ENCODE measurements at places on chromosomes 5 and 9.
A peak's percentile ranks its signal among the peaks of the same experiment; 100 is the strongest.

DNA sequence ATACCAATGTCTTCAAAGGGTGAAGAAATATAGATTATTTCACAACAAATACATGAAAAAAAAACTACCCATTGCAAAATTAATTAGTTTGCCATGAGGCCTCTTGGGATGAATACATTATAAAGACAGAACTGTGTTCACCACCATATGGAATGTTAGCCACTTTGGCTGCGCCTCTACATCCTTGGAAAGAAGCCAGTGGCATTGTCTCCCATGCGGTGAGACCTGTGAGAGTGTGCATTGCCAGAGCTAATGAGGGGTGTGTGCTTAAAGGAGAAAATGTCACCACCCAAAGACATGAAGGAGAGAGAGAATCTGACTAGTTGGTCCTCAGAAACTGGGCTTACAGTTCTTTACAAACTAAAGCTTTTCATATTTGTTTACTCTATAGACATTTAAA lies 110.6 kb downstream of the PLPPR1 start:
- no peak for DNase-seq

- no peak for DNase-seq
Measured at GRCh38 chr5:31049936-31050704, 143.4 kb upstream of the CDH6 start.

- no peak for DNase-seq
Measured at GRCh38 chr5:10009802-10010201, 239.9 kb downstream of the ATPSCKMT start.

- no peak for DNase-seq
Measured at GRCh38 chr5:150595466-150596031, 44.9 kb upstream of the SYNPO start.

DNA sequence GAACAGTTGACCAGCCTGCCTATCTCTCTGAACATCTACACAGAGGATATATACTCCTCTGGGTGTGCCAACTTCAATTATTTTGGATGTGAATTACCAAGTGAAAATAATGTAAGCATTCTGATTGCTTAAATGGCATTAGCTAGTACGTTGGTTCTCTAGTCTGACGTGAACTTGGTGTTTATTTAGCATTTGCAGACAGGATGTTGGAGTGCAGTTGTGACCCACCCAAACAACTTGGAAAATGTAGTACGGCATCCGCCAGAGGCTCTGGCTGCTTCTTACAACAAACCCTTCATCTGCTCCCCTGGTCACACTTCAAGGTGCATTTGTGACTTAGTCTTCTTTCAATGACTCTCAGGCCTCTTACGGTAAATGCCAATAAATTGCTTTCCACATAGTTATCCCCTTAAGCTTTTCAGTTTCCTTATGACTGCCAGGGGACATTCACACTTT lies 616.6 kb downstream of the PDE4D start:
- DNase-seq: no peak

DNA sequence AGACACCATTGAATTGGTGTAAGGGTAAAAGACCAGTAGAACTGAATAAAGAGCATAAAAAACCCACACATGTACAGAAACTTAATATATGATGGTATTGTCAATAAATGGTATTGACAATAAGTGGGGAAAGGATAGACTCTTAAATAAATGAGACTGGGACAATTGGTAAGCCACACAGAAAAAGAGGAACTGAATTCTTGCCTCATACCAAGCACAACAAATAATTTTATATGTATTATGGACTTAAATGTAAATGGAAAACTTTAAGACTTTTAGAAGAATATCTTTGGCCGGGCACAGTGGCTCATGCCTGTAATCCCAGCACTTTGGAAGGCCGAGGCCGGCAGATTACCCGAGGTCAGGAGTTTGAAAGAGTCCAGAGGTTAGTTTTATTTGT lies 37.9 kb upstream of the PPP2CA start:
- no peak for DNase-seq

- no peak for DNase-seq
Measured at GRCh38 chr5:26582350-26583045, 455.9 kb downstream of the CDH9 start.

GRCh38 chr9:36817160-36817834 lies 216.8 kb downstream of the PAX5 start:
- DNase-seq: no peak

- no peak for DNase-seq
Measured at GRCh38 chr9:129173296-129174101, 4.6 kb downstream of the IER5L start.

GRCh38 chr5:135050244-135050767 lies 16.3 kb upstream of the PITX1 start:
- no peak for DNase-seq

- DNase-seq: peak; percentile 6
Measured at GRCh38 chr5:52943285-52943684, 45.9 kb upstream of the ITGA2 start.

- no peak for DNase-seq
Measured at GRCh38 chr9:6495466-6495865, 82.5 kb downstream of the UHRF2 start.
